ENCODE measurements at places on chromosomes 1 and 21. TPM values are rescaled to one million over a fixed set of nuclear protein-coding genes. Genes with fewer than 3 reads are reported as not detected.

TTC34 gene
- 0.44 TPM for total RNA-seq

KDF1 gene
- 18.1 TPM for total RNA-seq

C2CD2 gene
- 8.6 TPM for total RNA-seq

KIF21B gene
- total RNA-seq = 1.3 TPM

C4BPA gene
- 17.2 TPM for total RNA-seq

PCP4 gene
- total RNA-seq = 1.2 TPM

DNAJC11 gene
- 47.9 TPM for total RNA-seq

S100A2 gene
- 1.7 TPM for total RNA-seq

- H3K36me3 ChIP-seq = no peaks in the 10 kb centered on the region
- H3K27me3 ChIP-seq = peaks cover 4% of the 10 kb centered on the region
- H3K27ac ChIP-seq = peak overlapping the region; percentile 58
- H3K4me1 ChIP-seq = no peaks in the 10 kb centered on the region
- peak; percentile 37 for DNase-seq
- no peak overlapping the region for H3K4me3 ChIP-seq
Observed at GRCh38 chr1:219926363-219926998, 1.9 kb downstream of the SLC30A10 start.

DNA sequence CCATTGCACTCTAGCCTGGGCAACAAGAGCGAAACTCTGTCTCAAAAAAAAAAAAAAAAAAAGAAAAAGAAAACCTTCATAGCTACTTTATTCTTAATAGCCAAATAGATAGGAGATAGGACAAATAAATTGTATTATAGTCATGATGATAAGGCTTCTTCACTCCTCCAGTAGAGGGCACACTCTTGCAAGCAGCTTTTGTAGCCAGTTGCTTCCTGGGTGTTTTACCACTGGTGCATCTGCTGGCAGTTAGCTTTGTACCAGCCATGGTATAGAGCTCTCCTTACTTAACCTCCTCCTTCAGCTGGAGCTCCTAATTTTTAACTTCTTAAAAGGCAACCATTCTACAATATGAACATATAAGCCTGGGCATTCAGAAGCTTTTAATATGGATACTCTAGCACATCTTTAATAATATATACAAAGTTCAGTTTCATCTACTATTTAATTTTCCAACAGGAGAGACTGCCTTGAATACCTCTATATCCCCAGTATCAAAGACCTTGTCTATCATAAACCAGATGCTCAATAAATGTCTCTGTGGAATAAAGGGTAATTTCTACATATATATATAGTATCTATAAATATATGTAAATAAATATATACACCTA is 35.8 kb downstream of the EVI5 start:
- H3K36me3 ChIP-seq = no peaks in the 10 kb centered on the region
- H3K27ac ChIP-seq = no peak overlapping the region

DNA sequence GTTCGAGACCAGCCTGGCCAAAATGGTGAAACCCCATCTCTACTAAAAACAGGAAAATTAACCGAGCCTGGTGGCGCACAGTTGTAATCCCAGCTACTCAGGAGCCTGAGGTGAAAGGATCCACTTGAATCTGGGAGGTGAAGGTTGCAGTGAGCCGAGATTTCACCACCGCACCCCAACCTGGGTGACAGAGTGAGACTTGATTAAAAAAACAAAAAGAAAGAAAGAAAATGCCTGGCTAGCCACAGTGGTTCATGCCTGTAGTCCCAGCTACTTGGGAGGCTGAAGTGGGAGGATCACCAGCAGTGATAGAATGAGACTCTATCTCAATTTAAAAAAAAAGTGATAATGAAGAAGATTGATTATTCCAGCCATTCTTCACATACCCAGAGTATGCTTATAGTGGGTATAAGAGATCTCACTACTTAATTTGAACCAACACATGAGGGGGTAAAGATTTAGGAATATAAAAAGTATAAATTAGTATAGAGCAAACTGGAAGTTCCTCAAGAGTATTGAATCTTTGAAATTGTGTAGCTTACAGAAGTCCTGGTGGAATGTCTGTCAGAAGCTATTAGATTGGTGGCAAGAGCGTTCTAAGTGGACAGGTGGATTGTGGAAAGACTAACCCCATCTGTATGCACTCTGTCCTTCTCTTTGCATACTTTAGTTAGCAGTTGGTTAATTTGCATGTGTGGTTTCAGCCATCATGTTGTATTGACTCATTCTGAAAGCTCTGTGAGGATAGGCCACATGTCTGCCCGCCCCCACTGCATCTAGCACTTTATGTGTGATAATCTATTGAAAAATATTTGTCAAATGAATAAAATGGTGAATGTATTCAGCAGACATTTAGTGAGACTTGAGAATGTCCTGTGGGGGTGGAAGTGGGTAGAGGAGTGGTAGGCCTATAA is 25.0 kb downstream of the RLF start:
- no peaks in the 10 kb centered on the region for H3K27me3 ChIP-seq
- H3K27ac ChIP-seq = no peak overlapping the region
- no peak overlapping the region for H3K4me3 ChIP-seq
- no peaks in the 10 kb centered on the region for H3K4me1 ChIP-seq

- H3K27ac ChIP-seq = no peak overlapping the region
- H3K36me3 ChIP-seq = no peaks in the 10 kb centered on the region
- no peak overlapping the region for H3K4me3 ChIP-seq
- peak; percentile 5 for DNase-seq
- no peaks in the 10 kb centered on the region for H3K27me3 ChIP-seq
Observed at GRCh38 chr1:217721692-217722091, 90.5 kb downstream of the SPATA17 start.

DNA sequence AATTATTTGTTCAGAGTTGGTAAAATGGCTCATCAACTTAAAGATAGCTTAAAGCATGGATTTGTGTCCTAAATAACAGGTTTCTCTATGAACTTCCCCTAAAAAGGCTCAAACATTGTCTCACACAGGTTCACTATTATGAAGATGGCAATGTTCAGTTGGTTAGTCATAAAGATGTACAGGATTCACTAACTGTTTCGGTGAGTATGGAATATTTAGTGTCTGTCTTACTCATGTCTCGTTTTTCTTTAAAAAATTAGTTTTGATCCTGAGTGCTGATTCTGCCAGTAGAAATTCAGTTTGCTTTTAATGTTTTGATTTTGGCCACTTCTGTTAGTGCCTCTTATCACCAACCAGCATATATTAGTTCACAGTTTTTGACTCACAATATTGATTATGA is 7.5 kb upstream of the MOV10 start:
- H3K27ac ChIP-seq = no peak overlapping the region
- no peak for DNase-seq
- no peaks in the 10 kb centered on the region for H3K4me1 ChIP-seq
- no peaks in the 10 kb centered on the region for H3K36me3 ChIP-seq
- no peaks in the 10 kb centered on the region for H3K27me3 ChIP-seq
- H3K4me3 ChIP-seq = no peak overlapping the region

DNA sequence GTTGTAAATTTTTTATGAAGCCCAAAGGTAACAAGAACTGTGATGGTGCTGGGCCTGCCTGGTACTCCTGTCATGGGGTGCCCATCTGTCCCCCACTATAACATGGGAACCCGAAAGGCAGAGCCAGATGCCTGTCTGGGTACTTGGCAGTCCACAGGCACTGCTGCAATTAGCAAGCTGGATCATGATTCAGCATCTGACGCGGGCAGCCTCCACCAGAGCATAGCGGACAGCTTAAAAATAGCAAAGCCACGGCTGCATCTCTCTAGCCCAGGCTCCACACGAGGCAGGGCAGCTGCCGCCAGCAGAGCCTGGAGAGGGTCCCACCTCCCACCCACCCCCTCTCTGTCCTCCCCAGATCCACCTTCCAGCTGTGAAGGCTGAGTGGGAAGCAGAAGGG is 22.9 kb downstream of the SUSD4 start:
- H3K4me1 ChIP-seq = peaks cover 16% of the 10 kb centered on the region
- H3K27ac ChIP-seq = no peak overlapping the region
- DNase-seq = peak; percentile 26
- H3K27me3 ChIP-seq = no peaks in the 10 kb centered on the region

GRCh38 chr1:90712915-90713730 is 4.0 kb downstream of the BARHL2 start:
- H3K4me3 ChIP-seq = no peak overlapping the region
- H3K27ac ChIP-seq = no peak overlapping the region
- H3K36me3 ChIP-seq = no peaks in the 10 kb centered on the region
- peaks cover 93% of the 10 kb centered on the region for H3K27me3 ChIP-seq
- DNase-seq = no peak

DNA sequence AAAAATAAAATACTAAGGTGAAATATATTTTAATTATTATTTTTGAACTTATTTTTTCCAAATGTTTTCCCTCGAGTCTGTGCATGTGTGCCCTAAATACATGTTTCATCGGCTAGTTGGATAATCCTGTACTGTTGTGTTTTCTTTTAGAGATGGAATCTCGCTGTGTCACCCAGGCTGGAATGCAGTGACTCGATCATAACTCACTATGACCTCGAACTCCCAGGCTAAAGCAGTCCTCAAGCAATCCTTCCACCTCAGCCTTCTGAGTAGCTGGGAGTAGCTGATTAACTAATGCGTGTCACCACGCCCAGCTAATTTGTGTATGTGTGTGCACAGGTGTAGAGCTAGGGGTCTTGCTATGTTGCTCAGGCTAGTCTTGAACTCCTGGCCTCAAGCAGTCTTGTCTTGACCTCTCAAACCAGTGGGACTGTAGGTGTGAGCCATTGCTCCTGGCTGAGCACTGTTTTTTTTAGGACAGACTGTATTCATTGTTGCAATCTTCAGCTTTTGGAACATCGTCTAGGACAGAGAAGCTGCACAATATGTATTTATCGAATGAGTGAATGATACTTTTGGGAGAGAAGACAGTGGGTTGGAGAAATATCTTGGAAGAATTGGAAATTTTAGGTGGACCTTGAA is 4.8 kb upstream of the TMCO1 start:
- H3K36me3 ChIP-seq = no peaks in the 10 kb centered on the region
- H3K4me3 ChIP-seq = no peak overlapping the region
- no peaks in the 10 kb centered on the region for H3K27me3 ChIP-seq
- no peak for DNase-seq

DNA sequence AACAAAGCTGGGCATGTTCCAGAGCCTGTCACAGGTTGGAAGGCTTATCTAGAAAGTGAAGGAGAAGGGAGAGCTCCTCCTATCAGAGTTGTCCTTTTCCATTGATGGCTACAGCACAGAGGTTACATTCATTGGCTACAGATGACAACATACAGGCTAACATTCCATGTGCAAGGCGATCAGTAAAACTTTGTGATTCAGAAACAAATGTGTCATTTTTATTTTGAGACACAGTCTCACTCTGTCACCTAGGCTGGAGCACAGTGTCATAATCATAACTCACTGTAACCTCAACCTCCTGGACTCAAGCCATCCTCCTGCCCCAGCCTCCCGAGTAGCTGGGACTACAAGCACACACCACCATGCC is 32.6 kb downstream of the TRIM67 start:
- no peaks in the 10 kb centered on the region for H3K4me1 ChIP-seq
- peak overlapping the region; percentile 1 for H3K27ac ChIP-seq
- no peaks in the 10 kb centered on the region for H3K27me3 ChIP-seq
- H3K36me3 ChIP-seq = no peaks in the 10 kb centered on the region

GRCh38 chr1:218421531-218421930 is 76.4 kb downstream of the TGFB2 start:
- H3K27me3 ChIP-seq = no peaks in the 10 kb centered on the region
- H3K27ac ChIP-seq = no peak overlapping the region
- no peaks in the 10 kb centered on the region for H3K36me3 ChIP-seq
- DNase-seq = no peak
- H3K4me1 ChIP-seq = no peaks in the 10 kb centered on the region

- H3K27ac ChIP-seq = no peak within 1 kb of the TSS
- peaks cover 98% of the 10 kb centered on the region for H3K27me3 ChIP-seq
- DNase-seq = peak; percentile 63
- H3K4me3 ChIP-seq = peak within 1 kb of the TSS; percentile 36
Observed at GRCh38 chr1:177170756-177171535, at the start of gene BRINP2. Gene BRINP2 (plus strand): TSS chr1:177170958. CDS start chr1:177229877, 58,919 bp downstream.

- no peak overlapping the region for H3K4me3 ChIP-seq
- H3K27ac ChIP-seq = no peak overlapping the region
Observed at GRCh38 chr21:16794950-16795349, 717.9 kb upstream of the CXADR start.

GRCh38 chr1:11700601-11701467 is 9.3 kb downstream of the DRAXIN start:
- DNase-seq = no peak
- H3K36me3 ChIP-seq = no peaks in the 10 kb centered on the region
- H3K27me3 ChIP-seq = no peaks in the 10 kb centered on the region
- no peak overlapping the region for H3K4me3 ChIP-seq
- H3K4me1 ChIP-seq = no peaks in the 10 kb centered on the region

GRCh38 chr1:59520194-59520593 is 223.3 kb downstream of the FGGY start:
- no peak for DNase-seq
- no peak overlapping the region for H3K4me3 ChIP-seq
- peaks cover 10% of the 10 kb centered on the region for H3K4me1 ChIP-seq

DNA sequence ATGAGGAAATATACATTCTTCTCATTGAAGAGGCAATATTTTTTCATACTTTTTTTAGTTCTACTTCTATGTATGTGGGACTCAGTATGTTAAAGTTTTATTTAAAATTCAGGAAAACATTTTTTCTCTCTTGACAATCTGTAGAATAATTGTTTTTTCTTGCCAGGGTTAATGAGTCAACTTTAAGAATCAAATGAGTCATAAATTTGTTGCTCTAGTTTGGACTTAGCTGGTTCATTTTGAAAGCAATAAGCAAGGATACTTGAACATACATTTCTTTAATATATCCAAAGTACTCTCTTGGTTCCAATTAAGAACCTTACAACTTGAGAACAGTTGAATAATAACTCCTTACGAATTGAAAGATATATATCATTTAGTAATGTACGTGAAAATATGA is 1145.3 kb upstream of the B3GALT2 start:
- H3K4me1 ChIP-seq = no peaks in the 10 kb centered on the region
- no peaks in the 10 kb centered on the region for H3K27me3 ChIP-seq
- H3K4me3 ChIP-seq = no peak overlapping the region
- DNase-seq = no peak
- H3K36me3 ChIP-seq = no peaks in the 10 kb centered on the region

GRCh38 chr21:14453339-14454015 is 70.5 kb upstream of the HSPA13 start:
- peak; percentile 6 for DNase-seq
- H3K27ac ChIP-seq = peak overlapping the region; percentile 79
- no peaks in the 10 kb centered on the region for H3K36me3 ChIP-seq

GRCh38 chr1:228158151-228159007 is 7.2 kb upstream of the IBA57 start:
- no peaks in the 10 kb centered on the region for H3K27me3 ChIP-seq
- H3K36me3 ChIP-seq = no peaks in the 10 kb centered on the region
- peaks cover 14% of the 10 kb centered on the region for H3K4me1 ChIP-seq

All from hepatocyte (in vitro differentiated cells).